ENCODE measurements at places on chromosomes 4 and X.

GRCh38 chr4:93788712-93789111 lies 39.8 kb upstream of the ATOH1 start:
- peak; percentile 10 for DNase-seq

DNA sequence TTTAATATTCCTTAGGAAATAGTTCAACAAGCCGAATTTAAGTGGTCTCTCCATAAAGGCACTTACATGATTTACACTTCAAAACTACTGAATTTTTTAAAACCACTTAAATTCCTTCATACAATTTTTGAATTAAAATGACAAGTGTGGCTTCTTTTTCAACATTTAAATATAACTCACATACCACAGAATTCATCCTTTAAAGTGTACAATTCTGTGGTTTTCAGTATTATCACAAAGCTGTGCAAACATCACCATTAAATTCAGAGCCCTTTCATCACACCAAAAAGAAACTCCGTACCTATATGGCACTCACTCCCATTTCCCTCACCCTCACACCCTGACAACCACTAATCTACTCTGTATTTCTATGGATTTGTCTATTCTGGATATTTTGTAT lies 200.9 kb upstream of the MAB21L2 start:
- DNase-seq, result no peak

DNA sequence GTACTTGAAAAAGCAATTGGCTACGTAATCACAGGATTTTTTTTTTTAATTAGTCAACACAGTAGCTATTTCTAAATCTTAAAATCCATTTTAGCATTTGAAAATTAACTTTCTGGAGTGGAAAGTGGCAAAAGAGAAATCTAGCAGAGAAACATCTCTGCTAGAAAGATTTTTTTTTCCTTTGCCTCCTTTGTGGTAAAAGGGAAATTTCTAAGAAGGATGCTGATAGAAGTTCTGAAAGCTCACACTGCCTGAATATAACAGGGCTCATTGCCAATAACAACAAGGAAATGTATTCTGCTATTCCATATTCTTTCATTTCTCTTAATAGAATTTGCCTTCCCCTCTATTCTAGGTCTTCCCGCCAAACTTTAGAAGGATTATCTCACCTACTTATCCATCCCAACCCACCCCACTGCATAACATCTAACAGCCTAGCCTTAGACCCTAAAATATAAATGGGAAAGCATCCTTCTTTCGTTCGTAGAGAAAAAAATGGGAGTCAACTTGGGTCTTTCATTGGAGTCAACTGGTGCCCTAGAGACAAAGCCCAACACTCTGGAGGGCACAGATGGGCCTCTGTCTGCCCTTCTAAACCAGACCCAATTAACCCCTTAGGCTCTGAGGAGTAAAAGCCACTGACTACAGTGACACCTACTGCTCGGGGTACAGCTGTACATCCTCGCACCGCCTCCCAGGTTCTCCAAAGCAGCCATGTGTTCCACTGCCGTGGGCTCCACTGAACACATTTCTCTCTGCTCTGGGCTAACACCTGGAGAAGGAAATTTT lies 103.9 kb downstream of the MAML3 start:
- no peak for DNase-seq

DNA sequence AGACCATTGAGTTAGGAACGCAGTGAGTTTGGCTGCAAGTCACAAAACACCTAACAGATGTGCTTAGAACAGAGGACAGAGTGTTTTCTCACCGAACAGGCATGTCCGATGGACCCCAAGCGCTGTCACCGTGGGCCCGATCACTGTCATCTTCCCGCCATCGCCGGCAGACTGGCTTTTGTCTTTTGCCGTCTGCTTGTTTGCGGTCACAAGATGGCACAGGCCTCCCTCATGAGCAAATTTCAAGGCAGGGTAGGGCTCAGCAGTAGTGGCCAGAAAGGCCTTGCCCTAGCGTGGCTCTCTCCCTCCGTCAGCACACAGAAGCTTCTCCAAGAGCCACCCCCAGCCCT lies 21.4 kb upstream of the MRFAP1 start:
- DNase-seq, result no peak

GRCh38 chr4:73451981-73452747 lies 16.1 kb downstream of the AFP start:
- no peak for DNase-seq

- DNase-seq, result no peak
Observed at GRCh38 chr4:120018786-120019185, 47.9 kb downstream of the MAD2L1 start.

- no peak for DNase-seq
Observed at GRCh38 chr4:119238068-119238722, 25.7 kb downstream of the USP53 start.

DNA sequence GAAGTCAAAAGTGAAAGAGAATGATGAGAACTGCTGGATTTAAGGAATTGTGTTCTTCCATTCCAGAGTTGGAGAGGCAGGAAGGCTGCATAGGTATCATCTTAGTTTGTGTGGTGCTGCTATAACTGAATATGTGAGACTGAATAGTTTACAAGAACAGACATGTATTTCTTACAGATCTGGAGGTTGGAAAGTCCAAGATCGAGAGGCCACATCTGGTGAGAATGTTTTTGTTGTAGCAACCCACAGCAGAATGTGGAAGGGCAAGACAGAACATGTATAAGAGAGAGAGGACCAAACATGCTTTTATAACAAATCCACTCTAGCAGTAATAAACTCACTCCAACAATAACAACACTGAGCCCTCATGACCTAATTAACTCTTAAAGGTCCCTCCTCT lies 408.6 kb downstream of the FAM47B start:
- DNase-seq, result no peak

GRCh38 chr4:6087669-6088341 lies 69.6 kb upstream of the C4orf50 start:
- DNase-seq, result peak; percentile 41

GRCh38 chrX:1361910-1362309 lies 25.3 kb downstream of the IL3RA start:
- DNase-seq, result no peak

DNA sequence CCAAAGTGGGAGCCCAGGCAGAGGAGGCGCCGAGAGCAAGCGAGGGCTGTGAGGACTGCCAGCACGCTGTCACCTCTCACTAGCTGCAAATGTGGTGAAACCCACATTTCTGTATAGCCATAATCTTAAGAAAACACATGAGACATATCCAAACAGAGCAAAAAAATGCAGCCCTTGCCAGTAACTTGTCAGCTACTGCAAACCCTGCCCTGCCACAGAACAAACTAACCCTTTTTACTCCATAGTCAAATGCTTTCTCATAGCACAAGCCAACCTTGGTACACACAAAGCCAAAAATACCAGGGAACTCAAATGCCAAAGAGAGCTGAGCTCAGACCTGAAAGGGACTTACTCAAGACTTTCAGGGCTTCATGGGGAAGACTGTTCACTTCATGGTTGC lies 14.9 kb upstream of the NXF3 start:
- DNase-seq, result no peak

DNA sequence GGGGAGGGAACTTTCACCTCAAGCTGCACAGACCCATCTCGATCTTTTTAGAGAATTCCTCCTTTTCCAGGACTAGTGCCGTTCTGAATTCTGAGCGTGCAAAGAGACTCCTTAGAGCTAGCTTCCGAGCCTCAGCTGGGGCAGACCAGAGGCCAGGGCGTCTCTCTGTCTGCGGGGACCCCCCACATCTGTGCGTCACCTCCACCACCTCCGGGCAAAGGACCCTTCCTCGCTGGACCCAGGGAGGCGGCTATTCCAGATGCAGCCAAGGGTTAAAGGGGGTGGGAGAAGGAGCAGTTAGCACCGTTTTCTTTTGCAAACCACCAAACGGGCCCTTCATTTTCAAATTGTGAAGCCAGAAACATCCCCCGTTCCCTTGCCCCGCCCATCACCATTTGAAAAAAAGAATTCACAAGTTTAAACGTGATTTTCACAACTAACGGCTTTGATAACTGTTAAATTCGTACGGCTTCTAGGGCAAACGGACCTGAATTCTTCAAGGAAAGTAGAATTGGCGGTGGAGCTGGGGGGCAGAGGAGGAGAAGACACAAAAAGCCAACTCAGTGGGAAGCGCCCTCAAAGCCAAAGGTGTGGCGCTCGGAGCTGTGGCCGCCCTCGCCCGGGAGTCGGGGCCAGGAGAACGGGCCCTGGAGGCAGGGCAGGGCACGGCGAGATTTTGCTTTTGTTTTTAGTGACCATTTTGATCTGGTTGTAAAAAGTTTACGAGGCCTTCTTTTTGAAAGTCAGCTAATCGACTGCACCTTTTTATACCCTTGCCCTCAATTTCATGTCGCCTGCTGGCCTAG lies 3.3 kb upstream of the PDGFRA start:
- DNase-seq, result no peak

DNA sequence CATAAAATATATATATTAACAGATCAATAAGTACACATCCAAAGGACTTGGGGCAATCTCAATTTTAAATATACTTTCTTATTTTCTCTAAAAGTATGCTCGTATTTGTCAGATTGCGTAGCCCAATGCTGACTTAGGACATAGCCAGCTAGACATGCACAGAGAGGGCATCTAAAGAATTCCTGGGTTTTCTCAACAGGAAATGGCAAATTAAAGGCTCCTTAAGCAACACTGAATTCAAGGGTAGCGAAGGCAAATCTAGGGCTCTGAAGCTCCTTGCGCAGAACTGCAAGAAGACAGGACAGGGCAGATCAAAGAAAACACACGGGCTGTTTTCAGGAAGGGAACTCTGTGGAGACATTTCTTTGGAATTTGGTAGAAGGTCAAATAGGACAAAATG lies 94.6 kb upstream of the FTHL17 start:
- no peak for DNase-seq

- DNase-seq, result no peak
Observed at GRCh38 chr4:122552898-122553297, 68.0 kb downstream of the IL21 start.

- no peak for DNase-seq
Observed at GRCh38 chr4:184364100-184364921, 110.0 kb downstream of the IRF2 start.

DNA sequence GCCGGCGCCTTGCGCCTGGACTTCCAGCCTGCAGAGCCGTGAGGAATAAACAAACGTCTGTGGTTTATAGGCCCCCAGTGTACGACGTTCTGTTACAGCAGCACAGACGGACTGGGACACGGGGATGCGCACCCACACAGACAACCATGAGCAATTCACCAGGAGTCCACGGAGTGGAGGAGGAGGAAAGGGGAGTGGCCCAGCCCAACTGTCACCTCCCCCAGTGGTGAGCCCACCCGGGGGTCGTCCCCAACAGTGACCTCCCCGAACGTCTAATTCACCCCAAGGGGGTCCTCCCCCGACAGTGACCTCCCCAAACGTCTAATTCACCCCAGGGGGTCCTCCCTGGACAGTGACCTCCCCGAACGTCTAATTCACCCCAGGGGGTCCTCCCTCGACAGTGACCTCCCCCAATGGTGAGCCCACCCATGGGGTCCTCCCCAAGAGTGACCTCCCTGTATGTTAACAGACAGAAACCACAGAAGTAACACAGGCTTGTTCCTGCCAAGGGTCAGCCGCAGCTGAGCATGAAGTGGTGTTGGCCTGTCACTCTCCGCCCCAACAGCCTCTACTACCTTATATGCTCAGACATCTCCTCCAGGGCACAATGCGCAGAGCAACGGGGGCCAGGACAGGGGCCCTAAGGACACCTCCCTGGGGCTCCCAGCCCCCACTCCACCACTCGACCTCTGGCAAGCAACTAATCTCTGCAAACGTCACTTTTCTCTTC lies 6.2 kb downstream of the GAK start:
- DNase-seq, result no peak

DNA sequence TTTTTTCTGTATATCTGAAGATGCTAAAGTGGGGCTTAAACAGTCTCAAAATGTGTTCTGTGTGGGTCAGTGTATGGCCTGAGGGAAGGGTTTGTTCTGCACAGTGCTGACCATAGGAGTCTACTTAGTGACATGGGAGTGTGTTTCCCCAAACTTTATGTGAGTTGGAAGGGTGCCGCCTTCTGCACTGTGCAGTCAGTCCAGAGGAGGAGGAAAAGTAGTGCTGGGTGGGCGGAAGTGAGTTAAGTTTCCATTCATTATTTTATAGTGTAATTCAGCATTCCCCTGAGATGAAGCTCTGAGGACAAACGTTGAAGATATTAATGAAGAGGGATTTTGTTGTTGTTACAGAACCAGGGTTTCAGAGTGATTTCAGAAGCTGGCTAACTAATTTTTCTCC lies 2.9 kb downstream of the CHST7 start:
- DNase-seq, result no peak

GRCh38 chr4:102263024-102263787 lies 82.1 kb downstream of the SLC39A8 start:
- peak; percentile 71 for DNase-seq

DNA sequence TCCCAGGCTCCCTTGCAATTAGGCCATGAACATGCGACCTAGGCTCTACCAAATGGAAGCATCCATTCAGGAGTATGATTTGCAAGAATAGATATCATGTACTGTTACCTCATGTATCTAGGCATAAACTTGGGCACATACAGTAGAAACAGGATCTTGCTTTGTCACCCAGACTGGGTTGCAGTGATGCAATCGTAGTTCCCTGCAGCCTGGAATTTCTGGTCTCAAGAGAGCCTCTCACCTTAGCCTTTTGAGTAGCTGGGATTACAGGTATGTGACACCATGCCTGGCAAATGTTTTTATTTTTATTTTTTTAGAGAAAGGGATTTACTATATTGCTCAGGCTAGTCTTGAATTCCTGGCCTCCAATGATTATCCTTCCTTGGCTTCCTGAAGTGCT lies 994.2 kb downstream of the ADGRL3 start:
- no peak for DNase-seq
